ENCODE measurements at places on chromosomes 2 and 18.

DNA sequence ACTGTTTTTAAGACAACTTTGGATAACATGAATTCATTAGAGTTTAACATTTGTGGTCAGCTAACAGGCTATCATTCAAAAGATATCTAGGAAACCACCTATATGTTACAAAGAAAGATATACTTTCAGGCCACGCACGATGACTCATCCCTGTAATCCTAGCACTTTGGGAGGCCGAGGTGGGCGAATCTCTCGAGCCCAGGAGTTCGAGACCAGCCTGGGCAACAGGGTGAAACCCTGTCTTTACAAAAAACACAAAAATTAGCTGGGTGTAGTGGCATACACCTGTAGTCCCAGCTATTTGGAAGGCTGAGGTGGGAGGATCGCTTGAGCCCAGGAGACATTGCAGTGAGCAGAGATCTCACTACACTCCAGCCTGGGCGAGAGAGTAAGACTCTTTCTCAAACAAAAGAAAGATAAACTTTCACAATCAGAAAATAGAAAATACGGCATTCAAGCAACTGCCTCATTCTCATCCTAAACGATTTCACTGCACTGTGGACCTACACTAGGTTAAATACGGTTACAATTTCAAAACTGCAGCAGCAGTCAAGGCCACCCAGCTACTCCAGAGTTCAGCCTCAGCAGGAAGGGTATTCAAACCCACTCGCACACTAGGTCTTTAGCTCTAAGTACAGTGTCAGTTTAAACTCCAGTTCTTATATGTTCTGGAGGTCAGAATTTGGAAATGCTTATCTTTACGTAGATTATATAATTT is 250.0 kb upstream of the SLC39A10 start:
- DNase-seq = no peak

DNA sequence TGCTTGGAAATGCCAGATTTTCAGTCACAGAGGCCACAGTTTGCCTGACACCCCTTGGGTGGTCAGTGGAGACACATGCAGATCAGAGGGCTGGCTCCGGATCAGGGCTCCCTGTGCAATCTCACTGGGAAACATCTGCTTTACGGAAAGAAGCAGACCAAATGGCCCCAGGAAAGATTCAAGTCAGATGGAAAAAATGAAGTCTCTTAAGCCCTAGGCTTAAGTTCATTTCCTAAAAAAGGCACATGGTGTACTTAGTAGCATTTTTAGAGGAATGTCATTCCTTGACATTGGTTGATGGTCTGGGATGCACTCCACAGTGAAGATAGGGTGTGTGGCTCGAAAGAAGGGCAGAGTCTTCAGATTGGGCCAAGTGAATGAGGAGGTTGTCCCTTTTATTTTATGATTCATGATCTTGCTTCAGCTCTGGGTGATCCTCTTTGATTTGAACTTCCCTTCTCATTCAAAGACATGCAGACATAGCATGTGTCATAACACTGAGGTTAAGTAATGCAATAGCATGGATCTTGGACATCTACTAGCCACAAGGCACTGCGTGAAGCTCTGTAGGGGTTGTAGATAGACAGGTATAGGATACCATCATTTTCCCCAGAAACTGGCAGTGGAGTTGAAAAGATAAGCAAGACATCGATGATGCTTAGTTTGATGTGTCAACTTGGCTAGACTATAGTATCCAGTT is 56.5 kb downstream of the KCNE4 start:
- DNase-seq = no peak

GRCh38 chr2:72916743-72917137 is 579 bp upstream of the EMX1 start:
- DNase-seq = no peak

DNA sequence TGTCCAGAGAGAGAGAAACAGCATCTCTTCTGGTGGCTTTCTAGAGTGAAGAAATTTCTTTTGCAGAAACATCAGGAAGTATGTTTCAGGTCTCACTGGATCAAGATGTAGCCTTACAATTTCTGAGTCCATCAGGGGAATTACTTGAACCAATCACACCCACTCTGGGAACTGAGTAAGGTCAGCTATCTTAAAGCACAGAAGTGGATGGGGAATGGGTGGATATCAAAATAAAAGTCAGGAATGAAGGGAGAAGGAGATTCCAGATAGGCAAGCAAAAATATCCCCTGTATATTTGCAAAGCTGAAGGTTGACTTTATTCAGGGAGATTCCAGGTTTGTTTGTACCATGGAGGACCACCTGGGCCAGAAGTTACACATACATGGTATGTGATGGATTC is 188.0 kb downstream of the CYRIA start:
- DNase-seq = no peak

GRCh38 chr2:27308359-27308881 is at the start of gene UCN:
Gene UCN (minus strand): TSS chr2:27308445. CDS start chr2:27307895, 550 bp downstream.
- no peak for DNase-seq
